ENCODE measurements at places on chromosomes 16 and 17. TPM values are rescaled to one million over a fixed set of nuclear protein-coding genes. Genes with fewer than 3 reads are reported as not detected.

TPSD1 gene
- total RNA-seq = not detected

CNTD1 gene
- total RNA-seq = not detected

TMED6 gene
- 1.5 TPM for total RNA-seq

TNFAIP1 gene
- total RNA-seq = 23.1 TPM

NOD2 gene
- 3.9 TPM for total RNA-seq

RHBDF1 gene
- total RNA-seq = 0.46 TPM

CCDC40 gene
- 0.29 TPM for total RNA-seq

MYO15A gene
- 0.23 TPM for total RNA-seq

EVPLL gene
- 0.14 TPM for total RNA-seq

HEATR9 gene
- not detected for total RNA-seq

TBC1D26 gene
- not detected for total RNA-seq

- no peak for DNase-seq
These were observed 273.8 kb downstream of the CDH13 start for GRCh38 chr16:82900559-82900958.

DNA sequence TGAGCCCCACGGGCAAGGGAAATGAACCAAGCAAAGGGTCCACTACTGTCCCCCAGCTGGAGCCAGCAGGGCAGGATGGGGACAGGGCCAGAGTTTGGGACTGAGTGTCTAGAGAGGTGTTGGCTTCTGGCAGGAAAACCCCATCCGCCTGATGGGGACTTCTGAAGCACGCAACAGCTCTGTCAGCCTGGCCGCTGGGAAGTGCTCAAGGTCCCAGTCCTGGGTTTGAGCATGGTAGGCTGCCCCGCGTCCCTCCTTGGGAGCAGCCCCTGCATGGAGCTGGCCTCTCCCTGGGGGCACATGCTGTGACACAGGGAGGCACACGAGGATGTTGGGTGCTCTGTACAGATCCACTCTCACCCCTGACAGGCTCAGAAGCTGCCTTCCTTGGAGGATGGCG, 14.6 kb downstream of the ACE start:
- DNase-seq = no peak

DNA sequence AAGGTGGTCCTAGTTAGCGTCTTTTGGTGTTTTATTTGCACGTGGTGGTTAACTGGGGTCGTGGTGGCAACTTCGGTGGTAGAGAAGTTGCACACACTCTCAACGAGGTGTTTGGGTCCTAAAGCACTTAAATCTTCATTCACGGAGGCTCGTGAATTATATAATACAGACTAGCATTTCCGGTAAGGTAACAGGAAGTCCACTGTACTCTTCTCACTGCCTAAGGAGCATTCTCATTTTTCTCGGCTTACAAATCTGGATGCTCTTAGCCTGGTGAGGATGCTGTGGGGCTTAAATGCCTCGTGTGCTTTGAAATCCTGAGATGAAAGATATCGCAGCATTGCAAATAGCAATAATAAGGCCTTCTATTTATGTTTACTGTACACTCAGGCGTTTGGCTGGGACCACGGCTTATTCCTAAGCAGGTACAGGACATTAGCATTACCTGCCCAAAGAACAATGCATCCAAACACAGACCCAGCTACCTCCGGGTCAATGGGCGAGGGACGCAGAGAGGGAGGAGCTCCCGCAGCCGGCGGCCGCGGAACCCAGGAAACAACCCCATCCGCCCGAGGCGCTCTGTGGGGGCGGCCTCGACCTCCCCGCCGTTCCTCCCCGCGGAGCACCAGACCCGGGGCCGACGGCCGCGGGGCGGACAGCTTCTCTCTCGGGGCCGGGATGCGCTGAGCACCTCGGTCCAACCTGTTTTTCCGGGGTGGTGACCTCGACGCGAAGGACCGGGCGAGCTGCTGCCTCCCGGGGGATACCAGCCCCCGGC, 856 bp downstream of the DNAJA2 start:
- DNase-seq = peak; percentile 26

DNA sequence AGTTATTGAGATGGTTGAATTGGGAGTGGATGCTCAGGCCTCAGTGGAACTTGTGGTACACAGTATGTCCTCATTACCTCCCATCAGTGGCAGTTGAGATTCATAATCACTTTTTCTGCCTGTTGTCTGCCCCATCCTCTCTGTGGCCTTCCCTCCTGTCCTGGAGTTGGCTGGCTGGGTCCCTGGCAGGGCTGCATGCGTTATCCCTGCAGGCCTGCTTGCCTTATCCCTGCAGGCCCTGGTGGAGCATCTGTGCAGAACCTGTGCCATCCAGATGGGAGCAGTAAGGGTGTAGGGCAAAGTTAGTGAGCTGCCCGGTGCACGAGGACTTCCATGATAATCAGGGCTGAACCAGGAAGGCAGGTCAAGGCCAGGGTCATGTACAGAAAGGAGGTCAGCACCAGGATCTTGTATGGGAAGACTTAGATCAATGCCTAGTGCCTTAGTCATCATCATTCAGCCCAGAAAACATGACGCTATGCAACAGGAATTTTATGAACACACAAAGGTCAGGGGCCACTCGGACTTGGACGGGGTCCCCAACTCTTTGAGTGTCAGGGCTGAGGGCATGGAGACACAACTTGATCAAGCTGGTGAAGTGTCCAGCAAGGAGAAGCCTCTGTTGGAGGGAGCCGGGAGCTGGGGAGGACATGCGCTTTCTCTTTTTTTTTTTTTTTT, 47.2 kb downstream of the ABCC1 start:
- DNase-seq = no peak

DNA sequence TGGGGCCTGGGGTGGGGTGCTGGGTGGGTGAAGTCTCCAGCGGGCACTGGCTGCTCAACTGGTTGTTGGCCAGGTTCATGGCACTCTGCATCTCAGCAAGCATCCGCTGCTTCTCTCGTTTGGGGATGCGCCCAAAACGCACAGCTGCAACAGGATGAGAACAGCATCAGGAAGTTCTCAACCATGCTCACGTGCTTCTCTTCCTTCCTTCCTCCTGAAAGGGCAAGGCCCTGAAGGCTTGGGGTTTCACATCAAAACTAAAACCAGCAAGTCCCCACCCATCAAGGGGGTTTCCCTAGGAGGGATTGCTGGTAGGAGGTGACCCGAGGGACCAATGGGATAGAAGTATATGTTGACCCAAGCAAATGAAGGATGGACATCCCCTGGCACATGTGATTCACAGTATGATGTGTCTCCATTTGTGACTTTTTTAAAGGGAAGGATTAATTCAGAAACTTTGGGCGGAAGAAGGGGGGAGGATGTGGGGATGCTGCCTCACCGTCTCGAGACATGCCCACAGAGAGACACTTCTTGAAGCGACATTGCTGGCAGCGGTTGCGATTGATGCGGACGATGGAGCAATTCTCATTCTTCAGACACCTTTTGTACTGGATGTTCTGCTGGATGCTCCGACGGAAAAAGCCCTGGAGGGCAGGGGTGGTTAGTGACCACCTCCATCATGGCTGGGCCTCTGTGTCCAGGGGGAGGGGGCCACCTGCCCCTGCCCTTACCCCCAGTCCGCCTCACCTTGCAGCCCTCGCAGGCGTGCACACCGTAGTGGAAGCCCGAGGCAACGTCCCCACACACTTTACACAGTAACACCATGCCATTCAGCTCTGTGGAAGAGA, 4.2 kb downstream of the NR1D1 start:
- DNase-seq = peak; percentile 68

DNA sequence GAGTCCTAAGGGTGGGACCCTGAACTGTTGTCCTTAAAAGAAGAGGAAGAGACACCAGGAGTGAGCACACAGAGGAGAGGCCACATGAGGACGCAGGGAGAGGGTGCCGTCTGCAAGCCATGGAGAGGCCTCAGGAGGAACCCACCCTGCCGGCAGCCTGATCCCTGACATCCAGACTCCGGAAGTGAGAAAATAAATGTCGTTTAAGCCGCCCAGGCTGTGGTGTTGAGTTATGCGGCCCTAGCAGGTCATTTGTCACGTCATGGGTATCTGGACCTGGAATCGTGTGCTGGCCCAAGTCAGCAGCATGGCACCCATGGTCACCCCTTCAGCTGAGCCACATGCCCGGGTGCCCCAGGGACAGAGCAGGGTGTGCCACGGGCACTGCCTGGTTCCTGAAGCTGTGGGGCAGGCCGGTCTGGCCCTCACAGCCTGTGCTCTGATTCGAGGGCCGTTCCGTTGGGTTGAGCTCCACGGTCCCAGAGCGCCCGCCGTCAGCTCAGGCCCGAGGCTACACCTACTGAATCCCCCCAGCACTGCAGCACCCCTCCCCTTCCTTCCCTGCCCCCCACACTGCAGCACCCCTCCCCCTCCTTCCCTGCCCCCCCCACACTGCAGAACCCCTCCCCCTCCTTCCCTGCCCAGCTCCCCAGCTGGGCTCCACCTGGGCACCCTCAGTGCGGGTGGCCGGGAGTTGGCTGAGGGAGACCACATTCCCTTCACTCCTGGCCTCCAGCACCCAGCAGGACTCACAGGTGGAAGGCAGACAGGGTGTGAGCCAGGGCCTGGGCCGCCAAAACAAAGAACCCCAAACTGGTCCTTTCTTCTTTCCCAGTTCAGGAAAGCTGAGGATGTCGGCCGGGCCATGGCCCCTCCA, 2.7 kb upstream of the CCDC57 start:
- no peak for DNase-seq

GRCh38 chr16:47888142-47888541, 267.7 kb downstream of the ABCC12 start:
- DNase-seq = no peak

GRCh38 chr16:80670170-80670865, 129.5 kb downstream of the DYNLRB2 start:
- no peak for DNase-seq

- DNase-seq = no peak
These were observed 114.0 kb downstream of the C16orf95 start for GRCh38 chr16:87203060-87203656.

- DNase-seq = no peak
These were observed 84.2 kb downstream of the ZFHX3 start for GRCh38 chr16:72963533-72964315.

DNA sequence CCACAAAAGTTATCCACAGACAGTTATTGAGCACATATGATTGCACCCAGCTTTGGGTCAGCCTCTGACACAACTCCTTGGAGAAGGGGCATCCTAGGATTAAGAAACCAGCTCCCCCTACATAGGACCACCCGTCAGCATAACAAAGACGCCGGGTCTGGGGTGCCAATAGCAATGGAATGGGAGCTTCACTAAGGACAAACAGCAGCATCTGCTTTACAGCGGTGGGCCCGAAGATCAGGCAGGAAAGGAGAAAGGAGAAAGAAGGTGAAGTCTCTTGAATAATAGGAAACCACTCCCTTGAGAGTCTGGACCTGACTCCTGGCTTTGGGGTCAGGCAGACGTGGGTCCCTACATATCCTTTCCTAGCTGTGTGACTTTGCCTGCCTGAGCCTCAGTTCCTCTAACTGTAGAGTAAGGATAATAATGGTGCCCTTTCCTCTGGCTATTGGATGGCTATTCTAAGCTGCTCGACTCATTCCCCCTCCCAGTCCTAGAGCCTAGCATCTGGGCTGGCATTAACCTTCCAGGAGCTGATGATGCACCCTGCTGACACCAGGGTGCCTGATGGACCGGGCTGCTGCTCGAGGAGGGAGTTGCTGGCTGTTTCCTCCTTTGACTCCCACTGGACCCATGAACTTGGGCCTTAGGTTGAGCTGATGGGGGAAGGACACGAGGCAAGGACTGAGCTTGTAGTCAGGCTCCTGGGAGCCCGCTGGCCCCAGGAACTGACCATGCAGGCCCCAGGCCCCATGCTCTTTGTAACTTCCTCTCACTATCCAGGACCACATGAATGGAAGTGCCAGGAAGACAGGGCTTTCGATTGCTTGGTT, 94.2 kb downstream of the C16orf78 start:
- no peak for DNase-seq

DNA sequence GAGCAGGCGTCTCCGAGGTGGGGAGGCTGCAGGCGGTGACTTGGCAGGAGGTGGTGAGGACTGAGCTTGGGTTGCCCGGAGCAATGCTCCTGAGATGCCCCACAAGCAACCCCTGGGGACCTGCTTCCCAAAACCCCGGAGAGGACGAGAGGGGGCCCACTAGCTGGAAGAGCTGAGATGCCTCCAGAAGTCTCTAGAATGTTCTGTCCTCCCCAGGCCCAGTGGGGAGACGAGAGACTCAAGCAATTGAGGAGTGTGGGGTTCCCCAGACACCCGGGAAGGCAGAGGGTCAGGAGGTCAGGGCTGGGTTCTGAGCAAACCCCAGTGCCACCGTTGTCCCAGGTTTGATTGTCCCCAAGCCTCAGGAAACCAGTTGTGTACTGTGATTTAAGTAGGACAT, 21.2 kb upstream of the ATP2C2 start:
- no peak for DNase-seq

DNA sequence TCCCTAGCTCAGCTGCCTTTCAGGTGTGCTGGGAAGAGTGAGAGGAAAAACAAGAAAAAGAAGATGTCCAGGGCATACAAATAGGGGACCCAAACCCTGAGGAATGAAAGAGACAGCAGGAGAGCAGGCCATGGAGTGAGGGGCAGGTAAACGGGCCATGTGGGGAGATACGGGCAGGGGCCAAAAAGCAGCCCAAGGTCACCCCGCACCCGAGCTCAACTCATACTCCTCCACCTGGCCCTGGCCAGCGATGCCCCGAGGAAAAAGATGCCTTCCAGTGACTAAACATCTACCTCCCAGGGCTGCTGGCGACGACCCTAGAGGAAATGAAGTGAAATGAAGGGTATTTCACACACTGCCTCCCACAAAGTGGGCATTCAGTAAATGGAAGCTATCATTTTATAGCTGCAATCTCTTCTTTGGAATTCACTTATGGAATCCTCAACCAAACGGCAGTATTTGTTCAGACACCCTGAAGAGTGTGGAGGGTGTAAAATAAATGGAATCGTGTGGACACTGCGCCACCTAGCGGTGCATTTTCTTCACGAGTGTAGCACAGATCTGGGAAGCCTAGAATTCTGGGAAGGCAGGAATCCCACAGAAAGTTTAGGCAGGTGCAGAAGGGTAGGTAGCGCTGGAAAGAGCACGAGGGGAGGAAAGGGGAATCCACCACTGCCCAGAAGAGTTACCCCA, 14.9 kb downstream of the ELAC2 start:
- peak; percentile 42 for DNase-seq

- DNase-seq = no peak
These were observed 415 bp upstream of the FOXF1 start for GRCh38 chr16:86509759-86510464.

GRCh38 chr16:84460406-84461028, 43.9 kb downstream of the MEAK7 start:
- no peak for DNase-seq

- DNase-seq = no peak
These were observed 83.4 kb upstream of the ZFHX3 start for GRCh38 chr16:73131156-73131862.

DNA sequence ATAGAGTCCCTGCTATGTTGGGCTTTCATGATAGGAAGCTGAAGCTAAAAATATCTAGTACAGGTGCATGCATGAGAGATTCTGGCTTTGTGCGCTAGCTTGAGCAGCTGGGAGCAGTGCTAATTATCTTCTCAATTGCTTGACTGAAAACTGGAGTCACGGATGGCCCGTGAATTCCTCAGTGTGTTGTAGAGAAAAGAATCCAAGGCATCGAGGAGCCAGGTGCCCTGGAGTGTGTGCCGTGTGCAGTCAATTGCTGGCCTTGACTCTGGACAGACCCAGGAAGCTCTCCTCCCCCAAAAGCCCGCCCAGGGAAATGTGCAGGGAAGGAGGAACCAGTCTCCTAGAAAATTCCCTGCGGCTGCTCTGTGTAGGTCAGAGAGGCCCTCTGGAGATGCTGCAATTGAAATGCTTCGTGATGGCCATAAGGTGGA, 14.2 kb downstream of the LGALS3BP start:
- DNase-seq = no peak

- DNase-seq = no peak
These were observed 29.1 kb downstream of the TMEM100 start for GRCh38 chr17:55693254-55694216.

Data from activated T-cell treated with anti-CD3 and anti-CD28 coated beads, Interleukin-2, amount 50 U/mL, for 4 hours (primary cell).